ENCODE measurements at places on chromosomes 13 and 19.

- DNase-seq, result no peak
Observed at GRCh38 chr13:105285526-105285925, 1249.9 kb downstream of the EFNB2 start.

DNA sequence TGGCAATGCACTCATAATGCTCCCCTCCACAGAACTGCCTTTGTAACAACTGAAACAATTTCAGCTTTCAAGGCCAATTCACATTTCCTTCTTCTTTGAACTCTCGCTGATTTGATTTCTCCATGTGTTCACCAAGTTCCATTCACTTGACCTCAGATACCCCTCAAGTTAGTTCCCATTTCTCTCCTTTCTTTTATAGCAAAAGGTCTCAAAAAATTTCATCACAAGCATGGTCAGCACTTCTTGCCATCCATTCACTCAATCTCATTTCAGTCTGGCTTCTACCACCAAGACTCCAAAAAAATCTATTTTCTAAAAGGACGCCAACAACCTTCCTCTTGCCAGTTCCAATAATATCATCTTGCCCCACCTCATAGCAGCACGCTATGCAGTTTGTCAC is 135.7 kb downstream of the DIAPH3 start:
- no peak for DNase-seq

DNA sequence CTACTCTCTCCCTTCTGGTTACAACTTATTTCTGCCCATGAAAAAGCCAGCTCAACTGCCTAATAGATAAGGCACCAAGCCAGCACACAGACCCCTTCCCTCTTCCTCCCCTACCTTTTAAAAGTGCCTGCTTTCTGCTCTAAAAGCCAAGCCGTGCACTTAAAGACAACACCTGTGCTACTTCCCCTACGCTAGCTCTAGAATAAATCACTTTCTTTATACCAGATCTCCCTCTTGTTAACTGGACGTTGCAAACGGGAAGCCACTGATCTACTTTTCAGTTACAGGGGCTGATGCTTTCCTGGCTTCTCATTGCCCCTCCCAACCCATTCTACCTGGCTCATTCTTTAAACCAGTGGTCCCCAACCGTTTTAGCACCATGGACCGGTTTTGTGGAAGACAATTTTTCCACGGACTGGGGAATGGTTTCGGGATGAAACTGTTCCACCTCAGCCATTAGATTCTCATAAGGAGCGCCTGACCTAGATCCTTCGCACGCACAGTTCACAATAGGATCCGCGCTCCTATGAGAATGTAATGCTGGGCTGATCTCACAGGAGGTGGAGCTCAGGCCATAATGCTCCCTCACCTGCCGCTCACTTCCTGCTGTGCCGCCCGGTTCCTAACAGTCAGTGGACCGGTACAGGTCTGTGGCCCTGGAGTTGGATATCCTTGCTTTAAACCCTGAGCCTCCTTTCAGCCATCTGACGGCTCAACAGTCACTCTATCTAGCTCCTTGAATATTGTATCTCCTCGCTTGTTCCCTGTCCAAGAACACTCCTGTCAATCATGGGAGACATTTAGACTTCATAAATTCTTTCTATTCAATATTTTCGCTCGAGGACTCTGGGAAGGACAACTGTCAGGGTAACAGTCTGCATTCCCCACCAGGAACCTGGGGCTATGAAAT is 841 bp upstream of the ZNF223 start:
- DNase-seq, result no peak

- DNase-seq, result no peak
Observed at GRCh38 chr13:27510082-27510481, 59.7 kb upstream of the MTIF3 start.

DNA sequence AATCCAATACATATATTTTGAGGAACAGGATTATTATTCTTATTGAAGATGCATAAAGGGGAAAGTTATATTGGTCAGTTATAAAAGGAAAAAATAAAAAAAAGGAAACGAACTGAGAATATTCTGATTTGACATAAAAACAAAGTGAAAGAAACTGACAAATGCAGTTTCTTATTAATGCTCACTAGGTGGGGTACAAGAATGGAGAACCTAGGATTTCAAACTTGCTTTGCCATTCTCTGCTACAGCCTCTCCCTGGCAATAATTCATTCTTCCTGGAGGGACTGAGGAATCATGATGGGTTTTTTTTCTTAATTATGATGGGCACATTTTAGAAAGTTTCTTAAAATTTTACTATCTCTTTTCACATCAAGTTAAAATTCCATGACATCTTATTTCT is 154.9 kb downstream of the PCDH9 start:
- no peak for DNase-seq
